ENCODE measurements at places on chromosomes 2 and 18.
A peak's percentile ranks its signal among the peaks of the same experiment; 100 is the strongest.

DNA sequence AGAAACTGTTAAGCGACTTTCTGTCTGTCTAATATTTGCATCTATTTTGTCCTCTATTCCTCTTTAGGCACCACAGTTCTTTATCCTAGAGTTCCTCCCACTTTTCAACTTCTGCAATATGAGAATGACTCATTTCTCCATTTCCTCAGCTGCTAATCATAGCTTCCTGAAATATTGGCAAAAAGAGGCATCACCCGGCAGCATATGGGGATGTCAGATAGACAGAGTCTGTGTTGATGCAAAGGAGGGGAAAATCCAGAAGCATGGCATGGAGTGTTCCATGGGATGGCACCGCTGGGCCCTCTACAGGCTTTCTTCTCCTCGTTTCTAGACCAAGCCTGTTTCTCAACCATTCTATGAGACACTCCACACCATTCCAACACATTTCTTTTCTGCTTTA lies 93.4 kb downstream of the DOCK10 start:
- peak; percentile 87 for DNase-seq

DNA sequence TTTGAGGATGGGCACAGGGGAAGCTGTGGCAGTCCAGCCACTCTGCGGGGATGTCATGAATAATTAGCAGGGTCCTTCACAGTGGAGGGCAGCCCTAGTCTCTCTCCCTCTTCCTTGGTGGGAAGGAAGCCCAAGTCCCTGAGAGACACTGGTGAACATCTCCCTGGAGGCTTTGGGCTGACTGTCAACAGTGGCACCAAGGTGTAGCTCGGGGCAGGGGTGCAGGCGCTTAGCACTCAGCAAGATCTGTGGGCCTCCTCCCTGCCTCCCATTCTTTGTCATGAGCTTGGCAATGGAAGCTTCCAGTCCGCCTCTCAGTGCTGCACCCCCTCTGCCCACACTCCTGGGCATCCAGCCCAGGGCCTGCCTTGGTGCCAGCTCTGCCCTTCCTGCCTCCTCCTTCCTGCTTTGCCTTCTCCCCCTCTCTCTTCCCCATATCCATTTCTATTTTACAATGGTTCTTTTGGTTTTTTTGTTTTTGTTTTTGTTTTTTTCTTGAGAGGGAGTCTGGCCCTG lies 59.4 kb downstream of the STEAP3 start:
- no peak for DNase-seq

DNA sequence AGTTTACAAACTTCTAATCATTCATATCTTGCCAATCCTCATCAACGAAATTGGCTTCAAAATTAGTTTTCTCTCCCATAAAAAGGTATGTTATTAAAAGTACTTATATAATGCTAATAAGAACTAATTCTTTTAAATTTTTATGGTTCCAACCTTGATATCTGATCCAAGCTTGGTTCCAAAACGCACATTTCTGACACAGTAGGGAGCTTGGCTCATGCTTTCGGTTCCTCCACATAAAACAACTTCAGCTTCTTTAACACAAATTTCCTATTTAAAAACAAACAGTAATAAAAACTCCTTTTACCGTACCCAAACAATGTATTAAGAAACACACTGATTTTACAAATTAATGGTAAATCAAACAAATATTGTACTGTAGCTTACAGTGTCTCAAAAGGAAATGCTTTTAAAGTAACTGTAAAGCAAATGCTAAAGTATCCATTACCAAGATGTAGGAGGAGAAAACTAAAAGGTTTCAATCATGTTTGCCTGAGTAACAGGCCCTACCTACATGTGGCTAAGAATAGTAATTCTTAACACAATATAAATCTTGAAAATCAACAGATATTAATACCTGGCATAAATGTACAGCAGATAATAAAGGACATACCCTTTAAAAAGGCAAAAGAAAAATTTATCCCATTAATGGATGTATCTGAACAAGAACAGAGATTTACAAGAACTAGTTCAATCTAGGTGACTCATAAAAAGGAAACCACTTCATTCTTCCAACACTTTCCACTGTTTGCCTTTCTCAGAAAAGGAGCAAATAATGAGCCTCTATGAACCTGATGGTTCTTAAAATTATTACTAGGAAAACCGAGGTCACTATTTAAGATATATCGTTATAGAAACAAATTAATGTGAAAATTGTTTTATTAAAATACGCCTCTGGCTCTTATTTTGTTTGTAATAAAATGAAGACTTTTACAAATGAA lies 17.5 kb downstream of the ACAA2 start:
- peak; percentile 34 for DNase-seq

DNA sequence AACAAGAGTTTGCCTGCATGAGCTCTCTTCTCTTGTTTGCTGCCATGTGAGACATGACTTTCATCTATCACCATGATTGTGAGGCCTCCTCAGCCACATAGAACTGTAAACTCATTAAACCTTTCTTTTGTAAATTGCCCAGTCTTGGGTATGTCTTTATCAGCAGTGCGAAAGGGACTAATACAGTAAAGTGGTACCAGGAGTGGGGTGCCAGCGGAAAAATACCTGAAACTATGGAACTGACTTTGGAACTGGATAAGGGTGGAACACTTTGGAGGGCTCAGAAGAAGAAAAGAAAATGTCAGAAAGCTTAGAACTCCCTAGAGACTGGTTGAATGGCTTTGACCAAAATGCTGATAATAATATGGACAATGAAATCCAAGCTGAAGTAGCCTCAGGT lies 260.9 kb downstream of the DSC3 start:
- DNase-seq: no peak

DNA sequence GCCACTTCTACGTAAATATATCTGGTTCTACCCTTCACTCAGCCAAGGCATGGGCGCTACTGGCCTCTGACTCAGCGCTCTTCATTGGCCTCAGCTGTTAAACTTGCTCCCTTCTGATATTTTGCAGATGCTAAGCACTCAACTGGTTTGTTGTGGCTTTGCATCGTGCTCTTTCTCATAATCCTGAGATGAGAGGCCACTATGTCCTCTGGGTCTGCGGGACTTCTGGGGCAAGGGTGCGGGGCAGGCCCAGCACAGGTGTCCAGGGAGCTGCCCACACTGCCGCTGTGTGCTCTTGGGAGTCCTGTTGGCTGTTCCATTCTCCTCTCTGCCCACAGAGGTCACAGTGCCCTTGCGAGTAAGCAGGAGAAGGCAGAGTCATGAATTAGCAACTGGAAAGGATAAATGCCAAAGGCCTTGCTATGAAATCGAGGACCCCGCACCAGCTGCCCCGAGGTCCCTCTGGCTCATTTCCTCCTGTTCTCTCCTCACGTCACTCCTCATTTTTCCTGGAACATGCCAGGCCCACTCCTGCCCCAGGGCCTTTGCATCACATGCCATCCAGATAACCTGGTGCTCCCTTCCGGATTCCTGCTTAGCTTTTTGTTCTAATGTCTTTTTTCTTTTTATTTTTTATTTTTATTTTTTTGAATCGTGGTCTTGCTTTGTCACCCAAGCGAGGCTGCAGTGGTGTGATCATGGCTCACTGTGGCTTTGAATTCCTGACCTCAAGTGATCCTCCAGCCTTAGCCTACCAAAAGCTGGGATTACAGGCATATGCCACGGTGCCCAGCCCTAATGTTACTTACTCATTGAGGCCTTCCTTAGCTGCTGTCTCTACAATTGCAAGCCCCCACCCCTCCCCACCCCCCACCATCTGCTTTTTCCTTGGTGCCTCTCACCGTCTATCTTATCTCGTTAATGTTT lies 34.9 kb upstream of the MAT2A start:
- DNase-seq: peak; percentile 74

DNA sequence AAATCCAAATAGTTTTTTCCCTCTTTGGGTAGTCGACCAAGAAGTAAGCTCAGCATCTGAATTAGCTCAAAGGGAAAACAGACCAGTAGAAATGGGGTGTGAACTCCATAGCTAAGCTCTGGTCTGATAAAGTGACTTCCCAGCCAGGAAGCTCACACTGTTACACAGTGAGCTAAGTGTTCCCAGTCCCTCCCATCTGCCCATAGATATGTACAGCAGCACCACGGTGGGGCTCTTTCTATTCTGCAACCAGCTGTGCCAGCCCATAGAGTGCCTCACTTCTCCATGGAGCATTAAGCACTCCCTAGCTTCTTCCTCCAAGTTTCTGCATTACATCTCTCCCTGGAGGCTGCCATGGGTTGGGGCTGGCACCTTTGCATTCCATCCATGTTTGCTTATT lies 27.6 kb upstream of the NEMP2 start:
- no peak for DNase-seq

- DNase-seq: no peak
Measured at GRCh38 chr2:68125821-68126220, 31.9 kb upstream of the PNO1 start.

DNA sequence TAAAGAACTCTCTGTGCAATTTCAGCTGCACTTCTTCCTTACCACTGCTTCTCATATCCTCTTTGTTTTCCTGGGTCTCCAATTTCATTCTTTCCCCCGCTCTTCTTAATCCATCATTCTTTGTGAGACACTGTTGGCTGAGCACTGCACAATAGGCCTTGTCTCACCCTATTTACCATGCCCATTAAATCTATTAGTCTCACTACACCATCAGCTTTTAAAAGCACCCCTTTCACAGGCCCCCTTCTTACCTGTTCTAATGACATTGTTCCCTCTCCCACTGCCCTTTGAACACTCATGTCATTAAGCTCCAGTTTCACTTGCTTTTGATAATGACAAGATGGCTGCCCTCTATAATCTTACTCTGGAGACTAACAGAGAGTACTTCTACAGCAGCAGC lies 404.1 kb upstream of the ACVR2A start:
- DNase-seq: no peak

DNA sequence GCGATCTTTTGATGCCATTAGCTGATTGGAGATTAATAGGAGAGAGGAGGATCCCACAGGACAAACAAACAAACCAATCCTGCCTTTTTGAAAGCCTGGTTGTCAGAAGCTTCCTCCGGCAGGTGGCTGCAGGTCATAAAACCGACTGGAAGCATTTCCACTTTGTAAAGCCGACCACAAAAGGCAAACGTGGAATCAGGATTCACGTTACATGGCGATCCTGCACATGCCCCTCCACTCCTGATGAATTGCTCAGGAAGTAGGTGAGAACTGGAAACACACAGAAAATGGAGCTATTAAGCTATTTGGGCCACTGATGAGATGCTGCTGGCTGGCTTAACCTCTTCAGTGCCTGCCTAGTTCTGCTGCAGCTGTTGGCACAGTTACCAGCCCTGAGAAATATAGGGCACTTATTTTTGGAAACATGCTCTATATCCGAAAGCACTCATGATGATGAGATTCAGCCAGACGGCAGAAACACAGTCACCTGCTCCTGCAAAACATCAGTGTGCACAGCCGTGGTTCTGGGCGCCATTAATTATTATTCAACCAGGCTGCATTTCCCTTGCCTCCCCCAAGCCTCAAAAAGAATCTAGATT lies 110.3 kb upstream of the ST6GAL2 start:
- no peak for DNase-seq

- DNase-seq: peak; percentile 63
Measured at GRCh38 chr2:179538406-179539123, 273.9 kb upstream of the SESTD1 start.

Measured in ELR (cell line).